ENCODE measurements at places on chromosomes 13 and 19. TPM values are rescaled to one million over a fixed set of nuclear protein-coding genes. Genes with fewer than 3 reads are reported as not detected.

DNA sequence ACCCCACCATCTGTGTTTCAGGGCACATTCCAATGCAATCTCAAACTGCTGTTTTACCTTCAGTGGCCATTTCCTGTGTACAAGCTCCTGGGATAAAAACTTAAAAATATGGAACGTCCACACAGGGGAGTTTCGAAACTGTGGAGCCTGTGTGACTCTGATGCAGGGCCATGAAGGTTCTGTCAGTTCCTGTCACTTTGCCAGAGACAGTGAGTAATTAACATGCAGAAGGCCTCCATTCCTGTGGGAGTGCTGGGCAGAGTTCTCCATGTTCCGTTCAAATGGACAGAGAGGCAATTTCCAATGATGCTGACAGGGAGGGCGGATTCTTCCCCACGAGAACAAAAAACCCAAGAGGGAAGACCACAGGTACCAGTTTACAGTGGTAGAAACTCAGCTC is 24.4 kb downstream of the WDR88 start:
- DNase-seq, result no peak

DNA sequence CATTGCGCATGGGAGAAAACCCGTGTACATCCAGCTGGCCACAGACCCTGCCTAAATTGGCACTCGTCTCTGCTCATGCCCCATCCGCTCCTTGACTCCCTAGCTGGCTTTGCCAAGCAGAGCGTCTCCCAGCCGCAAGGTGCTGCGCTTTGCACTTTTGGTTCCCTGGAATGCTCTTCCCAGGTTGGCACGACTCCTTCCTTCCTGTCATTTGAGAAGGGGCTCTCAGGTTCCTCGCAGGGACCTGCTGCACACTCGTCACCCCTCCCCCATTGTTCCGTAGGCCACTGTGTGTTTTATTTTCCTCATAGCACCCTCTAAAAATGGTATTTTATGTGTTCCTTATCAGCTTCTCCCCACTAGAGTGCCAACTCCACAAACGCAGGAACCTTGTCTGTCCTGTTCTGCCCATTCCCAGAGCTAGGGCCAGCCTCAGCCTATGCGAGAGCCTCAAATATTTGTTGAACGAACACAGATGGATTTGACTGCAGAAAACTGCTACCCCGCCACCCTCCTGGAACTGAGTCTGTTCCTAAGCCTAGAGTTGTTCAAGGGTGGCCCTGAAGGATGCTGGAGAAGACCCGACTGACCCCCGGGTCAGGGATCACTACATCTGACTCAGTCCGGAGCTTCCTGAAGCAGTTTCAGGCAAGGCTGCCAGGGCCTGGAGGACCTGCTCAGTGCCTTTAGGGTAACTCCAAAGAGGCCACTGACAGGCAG is 8.4 kb upstream of the CEBPA start:
- DNase-seq, result no peak

GRCh38 chr19:49912965-49913685 is 15.9 kb upstream of the ATF5 start:
- no peak for DNase-seq

- DNase-seq, result no peak
Measured at GRCh38 chr13:69947582-69947981, 160.0 kb upstream of the ATXN8OS start.

PBX4 gene
- total RNA-seq, result 5.0 TPM

KLK14 gene
- total RNA-seq, result 9.5 TPM

RNF6 gene
- total RNA-seq, result 27.4 TPM

DNA sequence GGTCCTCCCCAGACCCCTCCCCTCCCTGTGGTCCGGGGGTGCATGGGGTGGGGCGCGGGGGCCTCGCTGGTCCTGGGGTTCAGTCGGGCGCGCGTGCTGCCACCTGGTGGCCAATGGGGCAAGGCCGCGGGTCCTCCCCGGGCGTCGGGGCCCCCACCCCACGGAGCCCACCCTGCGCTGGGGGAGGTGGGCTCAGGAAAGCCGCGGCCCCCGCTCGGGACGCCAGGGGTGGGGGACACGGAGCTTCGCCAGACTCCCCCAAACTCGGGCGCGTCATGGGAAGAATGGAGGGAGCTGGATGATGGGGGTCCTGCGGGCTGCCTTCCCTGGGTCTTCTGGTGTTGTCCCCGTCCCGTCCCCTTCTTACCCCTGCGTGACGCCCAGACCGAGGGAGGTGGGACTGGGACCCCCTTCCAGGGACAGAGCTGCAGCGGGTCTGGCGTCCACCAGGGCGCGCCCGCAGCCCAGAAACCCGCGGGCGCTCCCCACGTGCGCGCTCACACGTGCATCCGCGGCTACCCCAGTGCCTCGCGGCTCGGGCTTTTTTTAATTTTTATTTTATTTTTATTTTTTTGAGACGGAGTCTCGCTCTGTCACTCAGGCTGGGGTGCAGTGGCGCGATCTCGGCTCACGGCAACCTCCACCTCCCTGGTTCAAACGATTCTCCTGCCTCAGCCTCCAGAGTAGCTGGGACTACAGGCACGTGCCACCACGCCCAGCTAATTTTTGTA is 19.8 kb upstream of the TCF3 start:
- DNase-seq, result no peak
